ENCODE measurements at places on chromosomes 11 and 22.

DNA sequence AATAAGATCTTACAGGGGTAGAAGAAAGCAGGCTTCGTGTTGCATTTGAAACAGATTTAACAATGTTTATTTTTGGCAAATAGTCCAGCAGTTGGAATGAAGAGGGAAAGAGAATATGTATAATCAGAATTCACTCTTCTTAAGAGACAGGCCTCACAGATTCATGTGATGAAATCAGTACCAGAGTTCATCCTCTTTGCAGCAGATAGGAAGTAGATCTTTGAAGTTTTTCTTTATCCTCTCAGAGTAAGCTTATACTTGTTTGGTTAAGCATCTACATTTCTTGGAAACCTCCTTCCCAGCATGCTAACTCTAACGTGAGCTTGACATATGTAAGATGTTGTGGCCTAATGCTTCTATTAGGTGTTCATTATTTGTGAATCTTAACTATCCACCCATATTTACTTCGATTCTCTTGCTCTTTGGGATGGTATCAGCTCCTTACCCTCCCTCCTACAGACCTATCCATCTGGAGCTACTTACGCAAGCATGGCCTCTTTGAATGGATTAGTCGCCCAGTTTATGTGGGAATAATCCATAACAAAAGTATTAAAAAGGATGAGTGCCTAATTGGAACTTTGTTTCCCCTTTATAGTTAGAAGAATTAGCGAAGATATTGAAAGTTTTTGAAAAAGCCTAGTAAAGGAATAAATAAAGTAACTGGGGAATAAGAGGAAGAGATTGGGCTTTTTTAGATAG is 80.1 kb downstream of the PRMT3 start:
- DNase-seq: no peak

- no peak for DNase-seq
These were observed 813.3 kb downstream of the OPCML start for GRCh38 chr11:132718711-132719671.

DNA sequence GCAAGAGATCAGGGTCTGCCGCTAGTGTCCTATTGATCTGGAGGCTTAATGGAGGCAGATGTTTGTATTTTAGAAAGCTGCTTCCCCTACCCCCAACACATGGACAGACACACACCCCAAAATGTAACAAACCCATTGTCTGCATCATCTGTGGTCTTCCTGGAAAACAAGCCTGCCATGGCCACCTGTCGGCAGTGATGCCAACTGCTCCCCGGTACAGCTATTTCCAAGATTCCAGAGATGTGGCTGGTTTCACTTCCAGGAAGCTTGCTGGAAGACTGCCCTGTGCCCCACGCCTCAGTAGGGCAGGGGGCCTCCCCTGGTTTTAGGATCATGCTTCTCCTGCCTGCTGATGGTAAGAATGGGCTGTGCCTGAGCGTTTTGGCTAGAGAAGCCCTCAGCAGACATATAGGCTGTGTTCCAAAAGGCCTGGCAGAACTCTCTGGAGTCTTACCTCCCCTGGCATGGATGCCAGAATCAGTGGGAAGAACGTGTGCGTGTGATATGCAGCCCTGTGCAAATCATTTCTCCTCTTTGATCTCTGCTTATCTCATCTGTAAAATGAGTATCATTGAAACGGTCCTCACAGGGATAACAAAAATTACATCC is 108.6 kb downstream of the FBXO7 start:
- DNase-seq: peak; percentile 4

GRCh38 chr11:118612378-118612777 is 5.0 kb downstream of the PHLDB1 start:
- no peak for DNase-seq

- DNase-seq: no peak
These were observed 295.4 kb downstream of the CADM1 start for GRCh38 chr11:115208808-115209259.

DNA sequence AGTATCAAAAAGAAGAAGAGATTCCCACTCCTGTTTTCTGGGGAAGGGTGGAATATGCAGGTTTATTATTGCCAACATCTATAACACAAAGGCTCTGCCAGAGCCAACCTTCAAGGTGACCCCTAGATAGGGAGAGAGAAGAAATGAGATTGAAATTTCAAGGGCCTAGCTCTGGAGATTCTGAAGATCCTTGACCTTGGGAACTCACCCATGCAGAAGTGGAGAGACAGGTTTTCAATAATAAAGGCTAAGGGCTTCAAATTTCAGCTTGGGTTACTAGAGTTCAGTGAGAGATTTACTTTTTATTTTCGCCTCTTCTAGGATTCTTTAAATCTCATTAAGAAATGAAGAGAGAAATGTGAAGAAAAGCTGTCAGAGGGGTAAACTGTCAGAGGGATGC is 98.4 kb downstream of the CD44 start:
- no peak for DNase-seq

DNA sequence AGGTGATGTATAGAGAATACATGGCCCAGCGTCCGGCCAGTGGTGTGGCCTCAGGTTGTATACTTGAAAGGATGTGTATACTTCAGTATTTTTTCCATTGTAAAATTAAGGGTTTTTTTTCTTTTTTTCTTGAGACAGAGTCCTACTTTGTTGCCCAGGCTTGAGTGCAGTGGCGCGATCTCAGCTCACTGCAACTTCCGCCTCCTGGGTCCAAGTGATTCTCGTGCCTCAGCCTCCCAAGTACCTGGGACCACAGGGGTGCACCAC is 15.8 kb downstream of the ZBTB16 start:
- DNase-seq: no peak

DNA sequence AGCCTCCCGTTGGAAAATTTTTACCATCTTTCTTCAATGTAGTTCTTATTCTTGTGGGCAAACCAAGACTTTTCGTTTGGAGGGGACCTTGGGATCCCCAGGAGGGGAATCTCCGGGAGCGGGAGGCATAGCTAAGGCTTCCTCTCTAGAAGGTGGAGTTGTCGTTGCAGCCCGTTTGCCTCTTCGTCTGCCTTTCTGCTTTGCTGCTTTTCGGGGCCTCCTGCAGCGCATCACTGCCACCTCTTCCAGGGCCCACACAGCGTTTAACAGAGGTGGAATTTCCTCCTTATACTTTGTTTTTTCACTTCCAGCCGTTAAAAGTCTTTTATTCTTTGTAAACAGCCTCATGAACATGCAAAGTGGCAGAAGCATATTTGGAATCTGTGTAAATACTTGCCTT is 3.5 kb upstream of the IFITM3 start:
- DNase-seq: no peak

DNA sequence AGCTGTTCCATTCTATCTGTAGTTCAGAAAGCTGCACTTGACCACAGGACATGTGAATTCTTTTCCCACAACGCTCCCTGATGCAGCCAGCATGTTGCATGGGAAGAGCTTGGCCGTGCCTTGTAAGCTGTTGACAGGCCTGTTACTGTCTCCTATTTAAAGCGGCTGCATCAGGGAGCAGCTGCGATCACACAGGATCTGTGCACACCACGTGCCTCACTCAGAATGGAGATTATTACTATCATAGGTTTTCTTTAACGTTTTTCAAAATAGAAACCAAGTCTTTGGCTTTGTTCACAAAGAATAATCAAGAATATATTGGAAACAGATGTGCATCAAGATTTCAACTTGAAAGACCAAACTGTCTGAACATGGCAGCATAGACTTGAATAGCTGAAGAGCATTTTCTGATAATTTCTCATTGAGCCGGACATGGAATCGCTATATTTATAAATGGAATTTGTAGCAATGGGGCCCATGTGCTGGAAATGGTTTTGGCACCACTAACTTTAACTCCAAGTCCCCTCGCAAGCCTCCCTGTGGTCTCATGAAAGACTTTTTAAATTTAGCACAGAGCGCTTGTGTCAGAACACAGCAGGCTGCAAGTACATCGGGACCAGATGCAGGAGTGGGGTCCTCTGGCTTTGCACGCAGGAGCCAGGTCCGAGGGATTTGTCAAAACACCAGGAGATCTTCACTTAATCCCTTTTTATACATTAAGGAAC is 40.8 kb upstream of the MYO18B start:
- DNase-seq: no peak

DNA sequence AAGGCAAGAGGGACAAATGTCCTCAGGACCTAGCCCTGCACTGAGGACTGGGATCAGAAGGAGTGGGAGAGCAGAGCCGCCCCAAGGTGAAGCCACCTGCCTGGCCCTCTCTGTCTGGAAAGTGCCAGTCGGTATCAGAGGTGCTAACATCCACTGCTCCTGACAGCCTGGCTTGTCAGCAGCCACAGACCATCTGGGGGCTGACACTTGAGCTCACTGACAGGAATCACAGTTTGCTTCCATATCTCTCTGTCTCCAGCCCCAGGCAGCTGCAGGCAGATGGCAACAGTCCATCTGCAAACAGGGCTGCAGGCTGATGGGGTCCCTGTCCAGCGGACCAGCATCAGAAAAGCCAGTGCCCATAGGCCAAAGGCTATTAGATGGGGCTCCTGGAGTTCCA is 5.5 kb downstream of the OPCML start:
- DNase-seq: peak; percentile 44

DNA sequence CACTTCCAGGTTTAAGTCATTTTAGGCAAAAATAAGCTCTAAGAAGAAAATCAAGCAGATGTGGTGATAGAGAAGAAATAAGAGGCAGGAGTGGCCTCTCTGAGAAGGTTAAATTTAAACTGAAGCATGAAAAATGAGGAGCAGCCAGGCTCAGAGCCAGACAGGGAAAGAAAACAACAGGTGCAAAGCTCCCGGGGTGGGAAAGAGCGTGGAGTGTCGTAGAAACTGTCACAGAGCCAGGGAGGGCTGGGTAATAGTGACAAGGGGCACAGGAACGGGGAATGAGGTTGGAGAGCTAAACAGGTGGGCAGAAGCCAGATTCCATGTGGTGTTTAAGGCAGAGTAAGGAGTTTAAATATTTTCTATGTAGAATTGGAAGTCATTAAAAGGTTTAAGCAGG is 132.1 kb upstream of the BLID start:
- DNase-seq: peak; percentile 98

DNA sequence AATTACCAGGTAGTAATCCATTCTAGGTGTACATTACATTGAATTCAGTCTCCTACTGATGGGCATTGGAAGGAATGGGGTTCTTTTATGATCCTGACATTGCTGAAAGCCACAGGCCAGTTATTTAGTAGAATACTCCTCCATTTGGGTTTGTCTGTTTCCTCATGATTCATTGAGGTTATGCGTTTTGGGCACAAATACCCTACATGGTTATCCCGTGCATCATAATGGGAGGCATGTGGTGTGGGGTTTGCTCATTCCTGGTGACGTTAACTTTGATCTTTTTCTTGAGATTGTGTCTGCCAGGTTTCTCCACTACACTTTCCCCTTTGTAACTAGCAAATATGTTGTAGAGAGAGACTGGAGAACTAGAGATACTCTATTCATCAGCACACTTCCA is 5.5 kb downstream of the FOLR3 start:
- no peak for DNase-seq

GRCh38 chr22:44719586-44720368 is 17.8 kb downstream of the PRR5 start:
- DNase-seq: no peak

DNA sequence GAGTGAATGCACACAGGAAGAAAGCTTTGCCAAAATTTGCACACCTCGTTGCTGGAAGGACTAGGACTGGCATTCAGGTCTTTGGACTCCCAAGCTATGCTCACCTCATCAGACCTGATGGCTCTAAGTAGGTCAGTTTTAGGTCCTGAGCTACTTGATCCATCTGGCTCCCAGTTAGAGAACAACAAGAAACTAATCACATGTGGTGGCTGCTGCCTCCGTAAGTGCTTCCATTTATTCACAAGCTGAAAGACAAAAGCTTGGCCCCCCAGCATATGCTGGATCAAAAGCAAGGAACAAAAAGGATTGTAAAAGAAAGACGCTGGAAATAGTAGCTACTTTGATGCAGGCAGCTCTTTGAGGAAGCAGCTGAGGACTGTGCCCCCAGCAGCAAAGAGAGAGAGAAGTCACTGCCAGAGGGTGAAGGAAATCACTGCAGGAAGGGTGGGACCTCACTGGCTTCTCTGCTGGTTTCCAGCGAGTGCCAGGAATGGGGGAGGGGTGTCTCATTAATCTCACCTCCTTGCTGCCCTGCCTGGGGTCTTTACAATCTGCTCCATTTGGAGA is 268.9 kb downstream of the KIRREL3 start:
- DNase-seq: no peak

DNA sequence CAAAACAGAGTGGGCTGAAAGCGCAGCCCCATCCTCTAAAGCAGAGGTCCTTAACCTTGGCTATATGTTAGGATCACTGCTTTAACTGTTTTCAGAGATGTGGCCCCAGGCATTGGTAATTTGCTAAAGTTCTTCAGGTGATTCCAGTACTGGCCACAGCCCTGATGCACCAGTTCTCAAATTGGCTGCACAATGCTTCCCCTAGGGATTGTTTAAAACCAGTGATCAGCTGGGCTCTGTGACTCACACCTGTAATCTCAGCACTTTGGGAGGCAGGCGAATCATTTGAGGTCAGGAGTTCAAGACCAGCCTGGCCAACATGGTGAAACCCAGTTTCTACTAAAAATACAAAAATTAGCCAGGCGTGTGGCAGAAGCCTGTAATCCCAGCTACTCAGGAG is 8.4 kb upstream of the IRAG1 start:
- no peak for DNase-seq

GRCh38 chr22:34067031-34067430 is 146.8 kb upstream of the LARGE1 start:
- no peak for DNase-seq

- peak; percentile 67 for DNase-seq
These were observed 17.6 kb downstream of the MYH9 start for GRCh38 chr22:36369922-36370791.

- DNase-seq: no peak
These were observed 91.2 kb downstream of the CLPB start for GRCh38 chr11:72343006-72343756.

GRCh38 chr11:44840085-44840478 is 110.6 kb downstream of the TP53I11 start:
- DNase-seq: peak; percentile 32

DNA sequence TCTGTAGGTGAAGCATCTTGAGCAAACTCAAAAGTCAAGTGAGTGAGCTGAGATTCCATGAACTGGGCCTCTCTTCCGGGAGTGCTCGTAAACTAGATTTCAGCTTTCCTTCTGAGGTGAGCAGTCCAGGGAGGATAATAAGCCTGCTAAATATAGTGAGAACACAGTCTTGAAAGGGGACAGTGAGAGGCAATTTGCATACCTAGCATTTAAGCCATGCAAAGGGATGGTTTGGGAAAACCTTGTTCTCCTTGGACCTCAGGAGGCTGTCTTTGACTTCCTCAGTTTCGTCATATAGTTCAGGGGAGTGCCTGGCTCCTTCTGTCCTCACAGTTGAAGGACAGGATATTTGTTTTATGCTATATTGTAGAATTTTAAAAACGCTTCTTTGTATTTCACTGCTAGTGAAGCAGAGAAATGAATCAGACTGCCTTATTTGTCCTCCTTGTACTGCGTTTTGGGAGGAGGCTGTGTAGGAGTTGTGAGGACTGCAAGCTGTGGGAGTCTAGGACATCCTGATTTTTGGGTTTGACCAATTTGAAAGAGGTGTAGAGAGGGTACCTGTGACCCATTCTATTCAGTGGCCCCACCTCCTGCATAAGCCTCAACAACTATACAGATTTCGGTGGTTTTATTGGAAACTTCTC is 11.0 kb upstream of the SORL1-AS1 start:
- DNase-seq: no peak

DNA sequence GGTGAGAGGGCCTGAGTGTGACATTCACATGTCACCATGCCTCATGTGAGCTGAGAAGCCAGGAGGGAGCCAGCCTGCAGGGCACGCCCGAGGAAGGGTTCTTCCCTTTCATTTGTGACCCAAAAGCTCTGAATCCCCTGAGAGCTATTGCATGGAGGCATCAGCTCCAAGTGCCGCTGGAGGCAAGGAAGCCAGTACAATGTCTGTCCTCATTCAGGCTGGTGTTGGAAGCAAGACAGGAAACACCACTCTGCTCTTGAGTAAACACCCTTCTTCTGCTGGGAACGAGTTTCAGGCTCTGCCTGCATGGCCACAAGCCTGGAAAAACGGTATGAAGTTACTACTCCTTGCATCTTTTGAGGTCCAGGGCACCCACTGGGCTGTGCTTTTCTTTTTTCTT is 83.8 kb upstream of the LARGE1 start:
- DNase-seq: peak; percentile 29

Data from NCI-H1092 treated with DMSO at 0.1 percent for 48 hours (cell line).